Activated effector memory CD4-positive, alpha-beta T cell treated with anti-CD3 and anti-CD28 coated beads, Interleukin-2, amount 50 U/mL, for 16 hours (primary cell): ENCODE measurements at places on chromosomes 3 and 15.

GRCh38 chr3:123706871-123707270 lies 122.0 kb upstream of the HACD2 start:
- DNase-seq = peak; percentile 52

- no peak for DNase-seq
Observed at GRCh38 chr3:111998636-111999483, at the start of gene TAGLN3. Gene TAGLN3 (plus strand): TSS chr3:111998922. CDS start chr3:111999423, 501 bp downstream.

DNA sequence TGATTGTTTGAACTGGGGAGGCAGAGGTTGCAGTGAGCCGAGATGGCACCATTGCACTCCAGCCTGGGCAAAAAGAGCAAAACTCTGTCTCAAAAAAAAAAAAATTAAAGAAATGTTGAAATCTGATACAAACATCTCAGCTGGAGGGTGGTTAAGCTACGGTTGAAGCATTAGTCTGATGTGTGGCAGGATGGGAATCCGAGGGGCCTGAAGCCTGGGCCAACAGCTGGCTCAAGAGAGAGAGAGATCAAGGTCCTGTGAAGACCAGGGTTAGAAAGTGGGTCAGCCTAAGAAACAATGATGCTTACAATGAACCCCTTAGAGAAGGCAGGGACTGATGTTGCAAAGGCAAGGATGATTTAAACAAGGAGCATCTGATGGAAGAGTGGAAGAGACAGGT lies 69.8 kb downstream of the CD200R1L start:
- DNase-seq = no peak

GRCh38 chr3:61132062-61132461 lies 119.2 kb downstream of the FHIT start:
- no peak for DNase-seq

DNA sequence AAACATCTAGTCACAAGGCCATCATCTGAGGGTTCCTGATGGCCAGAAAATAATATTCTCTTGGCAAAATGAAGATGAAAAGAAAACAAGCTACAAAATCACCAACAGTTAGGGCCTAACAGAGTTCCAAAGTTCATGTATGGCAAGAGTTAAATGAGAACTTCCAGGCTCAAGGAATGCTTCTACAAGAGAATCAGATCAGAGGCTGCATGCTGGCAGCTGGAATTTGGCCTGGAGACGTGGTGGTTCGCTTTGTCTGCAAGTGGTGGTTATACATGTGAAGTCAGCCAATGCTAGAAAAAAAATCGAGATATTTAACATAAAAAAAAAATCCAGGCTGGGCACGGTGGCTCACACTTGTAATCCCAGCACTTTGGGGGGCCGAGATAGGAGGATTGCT lies 5.6 kb downstream of the SIAH2 start:
- no peak for DNase-seq

DNA sequence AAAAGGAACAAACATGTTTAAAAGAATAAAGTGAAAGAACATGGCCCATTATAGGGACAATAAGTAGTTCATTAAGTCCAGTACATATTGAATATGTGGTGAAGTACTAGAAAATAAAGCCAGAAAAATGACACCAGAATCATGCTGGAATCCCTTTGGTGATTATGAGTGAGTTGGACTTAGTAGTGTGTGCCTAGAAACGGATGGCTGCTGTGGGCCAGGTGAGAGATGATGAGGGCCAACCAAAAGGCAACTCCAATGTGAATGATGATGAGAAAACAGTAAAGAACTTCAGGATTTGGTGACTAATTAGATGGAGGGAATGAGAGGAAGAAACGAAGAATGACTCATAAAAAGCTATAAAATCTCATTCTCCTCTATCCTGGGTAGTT lies 3.3 kb downstream of the CRYGS start:
- DNase-seq = no peak

DNA sequence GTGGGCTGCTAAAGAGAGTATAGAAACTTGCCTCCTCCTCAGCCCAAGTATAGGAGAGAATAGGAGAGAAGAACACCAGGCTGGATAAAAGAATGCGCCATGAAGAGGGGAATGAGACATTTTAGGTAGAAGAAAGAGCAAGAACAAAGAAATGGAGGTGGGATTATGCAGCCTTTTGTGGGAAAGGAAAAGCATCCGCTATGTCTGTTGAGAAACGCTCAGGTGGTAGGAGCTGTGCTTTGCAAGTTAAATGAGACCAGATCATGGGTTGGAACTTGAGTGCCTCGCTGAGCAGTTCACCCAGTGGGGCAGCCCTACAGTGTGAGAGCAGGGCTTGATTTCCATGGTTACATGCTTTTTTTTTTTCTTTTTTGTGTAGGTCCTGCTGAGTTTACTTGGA lies 11.5 kb upstream of the RTP1 start:
- DNase-seq = no peak

GRCh38 chr15:65641768-65642475 lies 20.2 kb downstream of the SLC24A1 start:
- DNase-seq = no peak

GRCh38 chr3:23072693-23073092 lies 130.4 kb upstream of the UBE2E2 start:
- DNase-seq = no peak

DNA sequence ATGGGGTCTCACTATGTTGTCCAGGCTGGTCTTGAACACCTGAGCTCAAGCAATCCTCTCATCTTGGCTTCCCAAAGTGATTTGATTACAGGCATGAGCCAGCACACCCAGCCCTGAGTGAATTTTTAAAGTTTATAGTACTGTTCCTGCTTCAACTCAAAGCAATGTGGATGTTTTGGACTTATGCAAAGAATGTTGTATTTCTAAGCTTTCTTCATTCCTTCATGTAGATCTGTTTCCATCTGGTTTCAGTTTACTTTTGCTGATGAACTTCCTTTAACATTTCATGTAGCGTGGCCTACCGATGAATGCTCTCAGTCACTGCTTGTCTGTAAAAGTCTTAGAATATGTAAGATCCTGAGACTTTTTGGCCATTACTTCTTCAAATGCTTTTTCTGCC lies 23.2 kb downstream of the NRG4 start:
- DNase-seq = no peak

DNA sequence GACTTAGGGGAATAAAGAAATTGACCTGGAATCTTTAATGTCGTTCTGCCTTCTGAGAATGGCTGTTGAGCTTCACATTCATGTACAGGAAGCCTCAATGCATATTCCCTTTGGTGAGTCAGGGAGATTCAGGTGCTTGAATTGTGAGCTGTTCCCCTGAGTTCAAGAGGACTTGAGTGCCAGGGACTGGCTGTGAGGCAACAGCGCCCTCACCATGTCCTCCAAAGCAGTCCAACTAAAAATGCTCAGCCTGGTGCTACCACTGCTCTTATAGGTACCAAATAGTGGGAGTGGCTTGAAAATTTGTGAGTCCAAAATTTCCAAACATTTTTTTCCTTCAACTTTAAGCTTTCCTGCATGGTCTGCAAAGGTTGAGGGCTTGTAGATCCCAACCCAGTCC lies 54.1 kb downstream of the LEO1 start:
- no peak for DNase-seq

DNA sequence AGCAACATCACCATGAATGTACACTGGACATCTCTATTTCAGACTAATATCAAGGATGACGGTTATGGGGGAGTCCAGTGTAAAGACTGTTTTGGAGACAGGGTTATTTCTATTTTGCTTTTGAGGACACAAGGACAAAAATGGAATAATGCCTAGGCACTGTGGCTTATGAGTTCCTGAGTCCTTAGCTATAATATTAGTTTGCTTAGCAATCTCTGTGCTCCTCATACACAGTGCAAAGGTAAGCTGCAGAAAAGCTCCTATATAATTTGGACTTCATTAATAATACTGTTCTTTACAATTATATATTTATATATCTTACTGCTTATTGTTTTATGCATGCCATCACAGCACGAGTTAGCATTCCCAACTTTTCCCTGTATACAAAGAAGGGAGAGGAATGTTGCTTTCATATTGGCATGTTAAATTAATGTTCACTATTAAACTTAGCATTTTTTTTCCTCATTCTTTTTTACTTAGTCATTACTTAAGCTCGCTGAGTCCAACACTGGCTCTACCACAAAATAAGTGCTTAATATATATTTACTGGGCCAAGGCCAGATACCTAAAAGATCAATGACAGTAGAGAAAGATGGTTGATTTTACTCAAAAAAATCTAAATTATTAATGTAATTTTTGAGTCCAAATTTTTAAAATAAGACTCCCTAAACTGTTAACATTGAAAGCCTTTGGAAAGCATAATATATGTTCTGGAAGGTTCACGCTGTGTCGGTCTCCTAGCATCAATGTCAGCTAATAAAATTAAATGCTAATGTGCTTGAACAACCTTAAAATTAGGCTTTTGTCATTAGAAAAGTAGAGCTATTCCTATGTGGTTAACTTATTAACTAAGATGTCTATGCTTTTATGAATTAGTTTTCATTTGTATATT lies 13.8 kb downstream of the THBS1 start:
- no peak for DNase-seq

GRCh38 chr15:92655178-92655995 lies at the start of gene FAM174B:
Gene FAM174B (minus strand): TSS chr15:92655775.
- no peak for DNase-seq

- no peak for DNase-seq
Observed at GRCh38 chr15:70714015-70714414, 49.3 kb downstream of the UACA start.

- DNase-seq = no peak
Observed at GRCh38 chr3:100089812-100090668, 24.3 kb downstream of the FILIP1L start.

DNA sequence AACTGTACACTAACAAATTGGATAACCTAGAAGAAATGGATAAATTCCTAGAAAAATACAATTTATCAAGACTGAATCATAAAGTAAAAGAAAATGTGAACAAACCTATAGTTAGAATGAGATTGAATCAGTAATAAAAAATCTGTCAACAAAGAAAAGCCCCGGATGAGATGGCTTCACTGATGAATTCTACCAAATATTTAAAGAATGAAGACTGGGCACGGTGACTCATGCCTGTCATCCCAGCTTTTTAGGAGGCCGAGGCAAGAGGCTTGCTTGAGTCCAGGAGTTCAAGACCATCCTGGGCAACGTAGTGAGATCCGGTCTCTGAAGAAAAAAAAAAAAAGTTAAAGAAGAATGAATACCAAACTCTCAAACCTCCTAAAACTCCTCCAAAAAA lies 17.7 kb upstream of the AP4E1 start:
- no peak for DNase-seq

GRCh38 chr3:131067983-131068382 lies 41.3 kb downstream of the NEK11 start:
- DNase-seq = no peak

DNA sequence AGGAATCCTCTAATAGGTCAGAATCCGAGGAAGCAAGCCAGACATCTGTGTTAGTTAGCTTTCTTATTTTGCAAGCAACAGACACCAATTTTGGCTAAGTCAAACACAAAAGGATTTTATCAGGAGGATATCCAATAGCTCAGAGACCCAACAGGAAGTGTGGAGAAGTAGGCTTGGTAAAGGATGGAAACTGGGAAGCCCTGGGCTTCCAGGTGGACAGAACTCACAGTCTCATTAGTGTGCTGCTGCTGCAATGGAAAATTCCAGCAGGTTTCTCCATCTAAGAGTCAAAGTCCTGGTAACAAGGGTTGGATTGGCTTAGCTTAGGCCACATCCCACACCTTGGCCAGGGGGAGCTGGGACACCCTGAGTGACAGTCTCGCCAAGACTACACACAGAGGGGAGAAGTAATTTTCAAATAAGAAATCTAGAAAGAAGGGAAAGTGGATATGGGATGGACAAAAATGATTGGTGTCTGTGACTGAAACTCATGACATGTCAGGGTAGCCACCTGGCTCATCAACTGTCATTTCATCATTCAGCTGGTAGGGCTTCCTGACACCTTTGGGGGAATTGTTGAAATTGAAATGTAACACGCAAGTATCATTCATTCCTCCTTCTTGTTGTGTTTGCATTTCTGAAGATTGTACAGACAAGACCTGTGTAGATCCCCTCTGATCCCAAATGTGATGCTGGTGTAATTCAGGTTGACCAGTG lies 158.6 kb downstream of the THSD4 start:
- no peak for DNase-seq

DNA sequence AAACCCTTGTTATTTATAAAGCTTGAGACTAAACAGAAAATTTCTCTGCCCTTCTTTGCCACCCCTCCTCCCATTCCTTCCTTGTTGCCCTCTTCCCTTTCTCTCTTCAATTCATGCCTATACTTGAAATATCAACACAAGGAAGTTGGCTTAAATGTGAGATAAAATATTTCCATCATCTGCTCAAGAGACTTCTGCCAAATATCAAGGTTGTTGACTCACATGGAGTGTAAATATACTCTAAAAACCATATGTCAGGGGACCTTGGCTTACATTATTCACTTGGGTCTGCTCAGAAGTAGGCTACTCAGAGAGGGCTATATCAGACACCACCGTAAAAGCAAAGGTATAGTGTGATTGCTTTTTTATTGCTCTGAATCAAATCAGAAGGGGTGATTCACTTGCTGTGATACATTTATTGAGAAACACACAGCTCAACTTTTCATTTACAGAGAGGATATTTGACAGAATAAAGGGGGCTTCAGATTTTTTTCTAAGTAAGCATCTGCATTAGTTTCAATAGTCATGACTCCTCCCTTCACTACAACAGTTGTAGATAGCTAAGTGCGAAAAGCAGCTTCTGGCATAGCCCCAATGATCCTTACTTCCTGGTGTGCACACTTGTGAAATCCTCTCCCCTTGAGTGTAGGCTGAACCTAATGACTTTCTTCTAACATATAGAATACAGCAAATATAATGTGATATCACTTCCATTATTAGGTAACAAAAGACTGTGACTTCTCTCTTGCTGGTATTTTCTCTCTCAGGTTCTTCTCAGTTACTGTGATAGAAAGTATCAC lies 386.2 kb downstream of the EFHB start:
- DNase-seq = no peak

- DNase-seq = no peak
Observed at GRCh38 chr3:111333642-111334041, 208.4 kb upstream of the CD96 start.

DNA sequence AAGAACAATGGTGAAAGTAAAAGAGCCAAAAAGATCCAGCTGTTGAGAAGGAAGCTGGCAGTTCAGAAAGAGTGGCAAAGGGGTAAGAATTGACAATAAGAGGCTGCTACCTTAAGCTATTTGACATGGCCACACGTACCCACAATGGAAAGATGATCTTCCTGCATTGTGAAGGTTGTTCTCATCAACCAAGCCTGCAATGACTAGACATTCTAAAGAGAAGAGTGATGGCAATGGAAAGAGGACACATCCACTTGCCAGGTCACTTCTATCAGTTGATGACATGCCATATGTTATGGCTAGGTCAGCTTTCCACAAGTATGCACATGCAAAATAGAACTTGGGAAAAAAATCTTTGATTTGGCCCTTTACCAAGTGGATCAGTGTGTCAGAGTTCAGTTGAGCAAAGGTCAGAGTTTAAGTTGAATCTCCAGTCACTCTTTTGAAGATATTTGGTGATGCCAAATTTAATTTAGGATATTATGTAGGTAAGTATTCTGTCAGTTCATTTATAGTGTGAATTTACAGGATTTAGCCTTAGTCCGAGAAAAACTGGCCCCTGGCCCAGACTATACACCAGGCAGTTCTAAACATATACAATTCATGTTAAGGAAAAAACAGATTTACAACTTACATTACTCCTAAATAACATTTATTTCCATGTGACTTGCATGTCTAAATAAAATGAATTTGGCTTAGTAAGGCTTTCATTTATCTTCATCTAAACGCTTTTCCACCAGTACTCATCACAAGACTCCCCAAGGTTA lies 104.9 kb upstream of the FLNB start:
- no peak for DNase-seq

GRCh38 chr15:90056529-90056928 lies 45.7 kb downstream of the IDH2 start:
- DNase-seq = no peak
